ENCODE measurements at places on chromosomes 3 and 15.

DNA sequence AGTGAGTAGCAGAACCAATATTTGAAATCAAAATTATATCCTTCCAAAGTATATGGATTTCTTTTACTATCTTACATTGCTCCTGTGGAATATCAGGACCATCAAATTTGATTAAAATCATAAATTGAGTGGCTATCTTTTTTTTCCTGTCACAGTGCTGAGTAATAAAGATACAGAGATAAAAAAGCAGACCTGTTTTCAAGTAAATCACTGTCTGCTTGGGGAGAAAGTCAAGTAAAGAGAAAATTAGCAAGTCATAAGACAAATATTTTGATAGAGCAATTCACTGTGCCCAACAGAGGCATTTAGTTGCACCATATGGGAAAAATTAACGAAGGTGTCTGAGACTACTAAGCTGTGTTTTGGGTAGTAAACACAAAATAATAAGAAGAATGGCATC is 933.7 kb downstream of the NTRK3 start:
- DNase-seq, result no peak

DNA sequence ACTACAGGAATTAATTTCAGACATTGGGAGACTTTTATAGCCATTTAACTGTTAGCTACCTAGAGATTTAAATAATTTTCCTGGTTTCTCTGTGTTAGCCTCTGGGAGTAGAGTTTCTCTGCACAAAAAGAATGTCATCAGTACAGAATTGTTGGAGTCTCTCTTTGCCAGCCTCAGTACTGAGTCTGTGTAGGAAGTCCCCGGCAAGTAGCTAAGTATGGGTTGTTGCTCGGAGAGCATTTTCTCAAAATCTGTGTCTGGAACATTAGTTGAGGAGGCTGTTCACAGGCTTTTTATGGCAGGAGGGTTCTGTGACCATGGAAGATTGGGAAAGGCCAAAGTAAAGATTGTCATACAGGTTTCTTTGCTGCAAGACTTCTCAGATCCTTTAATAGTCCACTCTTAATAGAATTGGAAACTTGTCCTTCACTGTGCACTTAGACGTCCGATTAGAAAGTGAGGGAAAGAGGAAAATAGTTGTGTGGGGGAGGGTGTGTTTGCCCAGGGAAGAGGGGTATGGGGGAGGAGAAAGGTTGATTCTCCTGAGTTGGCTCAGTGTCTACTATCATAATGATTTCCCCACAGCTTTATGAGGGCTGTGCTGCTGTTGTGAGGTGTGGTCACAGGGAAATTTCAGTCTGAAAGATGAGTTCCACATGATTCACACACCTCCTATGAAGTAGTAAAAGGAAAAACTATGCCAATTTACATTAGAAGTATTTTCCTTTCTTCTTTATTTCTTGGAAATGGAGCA is 207.1 kb downstream of the PTPRG start:
- DNase-seq, result no peak

GRCh38 chr15:40340740-40341400 is at the start of gene CCDC9B:
CCDC9B (minus strand) TSS chr15:40340939; CDS start chr15:40340819, 120 bp downstream.
- DNase-seq, result no peak

DNA sequence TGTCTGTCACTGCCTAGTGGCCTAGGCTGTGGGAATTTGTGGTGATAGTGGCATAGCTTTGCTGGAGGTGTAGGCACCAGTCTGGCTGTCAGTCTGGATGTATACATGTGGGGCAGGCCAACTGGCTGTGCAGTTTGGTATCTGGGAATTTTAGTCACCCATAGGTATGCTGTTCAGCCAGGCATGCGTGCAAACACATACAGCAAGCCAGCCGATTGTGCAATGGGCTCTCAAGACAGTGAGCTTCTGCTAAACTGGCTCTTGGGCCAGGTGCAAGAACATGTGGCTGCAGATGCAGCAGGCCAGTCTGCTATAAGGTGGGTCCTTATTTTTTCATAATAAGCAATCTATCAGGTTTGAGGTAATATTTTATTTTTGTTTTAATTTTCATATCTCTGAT is 87.1 kb upstream of the PLSCR5 start:
- no peak for DNase-seq

DNA sequence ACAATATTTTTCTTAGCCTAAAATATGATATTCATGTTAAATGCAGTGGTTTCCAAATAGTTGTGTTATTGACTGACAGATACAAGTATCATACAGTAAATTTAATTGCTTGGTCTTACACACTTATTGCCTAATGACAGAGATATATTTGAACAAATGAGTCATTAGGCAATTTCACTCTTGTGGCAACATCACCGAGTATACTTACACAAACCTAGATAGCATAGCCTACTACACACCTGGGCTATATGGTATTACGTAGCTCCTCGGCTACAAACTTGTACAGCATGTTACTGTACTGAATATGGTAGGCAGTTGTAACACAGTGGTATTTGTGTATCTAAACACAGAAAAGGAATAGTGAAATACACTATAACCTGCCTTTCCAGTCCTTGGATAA is 50.3 kb downstream of the SERPINI1 start:
- no peak for DNase-seq

- no peak for DNase-seq
Observed at GRCh38 chr3:108298056-108298455, 1.7 kb downstream of the HHLA2 start.

DNA sequence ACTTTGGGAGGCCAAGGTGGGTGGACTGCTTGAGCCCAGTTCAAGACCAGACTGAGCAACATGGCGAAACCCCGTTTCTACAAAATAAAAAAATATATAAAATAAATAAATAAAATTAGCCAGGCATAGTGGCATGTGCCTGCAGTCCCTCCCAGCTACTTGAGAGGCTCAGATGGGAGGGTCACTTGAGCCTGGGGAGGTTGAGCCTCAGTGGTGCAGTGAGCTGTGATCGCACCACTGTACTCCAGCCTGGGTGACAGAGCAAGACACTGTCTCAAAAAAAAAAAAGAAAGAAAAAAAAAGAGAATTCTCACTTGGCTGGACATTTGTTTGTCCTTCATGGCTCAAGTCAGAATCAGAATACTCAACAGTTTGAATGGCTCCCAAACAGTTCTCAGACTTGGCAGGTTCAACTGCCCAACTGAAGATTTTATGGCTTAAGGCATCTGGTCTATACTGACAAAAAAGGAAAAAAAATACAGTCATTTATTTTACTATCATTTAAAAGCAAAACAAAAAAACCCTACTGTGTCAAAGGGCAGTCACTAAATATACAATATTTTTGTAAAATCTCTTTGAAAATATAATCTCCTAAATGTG is 106.6 kb downstream of the FBXL22 start:
- no peak for DNase-seq

DNA sequence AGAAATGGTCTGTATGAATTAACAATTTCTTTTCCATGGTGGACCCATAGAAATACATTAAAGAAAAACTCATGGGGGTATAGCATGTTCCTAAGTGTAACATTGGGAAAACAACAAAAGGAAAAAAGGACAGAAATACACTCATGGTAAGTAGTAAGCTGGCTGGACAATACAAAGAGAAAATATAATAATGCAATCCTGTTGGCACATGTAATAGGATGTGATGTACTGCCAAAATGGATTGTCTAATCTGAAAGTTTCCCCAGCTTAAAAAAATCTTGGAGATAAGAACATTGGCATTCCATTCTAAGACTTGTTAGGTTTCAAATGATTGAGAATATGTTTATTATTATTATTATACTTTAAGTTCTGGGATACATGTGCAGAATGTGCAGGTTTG is 128.1 kb downstream of the MBNL1 start:
- DNase-seq, result no peak

GRCh38 chr15:52257734-52258062 is 37.9 kb downstream of the MYO5C start:
- no peak for DNase-seq
